ENCODE measurements at places on chromosomes 16 and 17. TPM values are rescaled to one million over a fixed set of nuclear protein-coding genes. Genes with fewer than 3 reads are reported as not detected.

- DNase-seq, result no peak
- H3K27me3 ChIP-seq, result no peaks in the 10 kb centered on the region
- H3K27ac ChIP-seq, result no peak overlapping the region
- no peaks in the 10 kb centered on the region for H3K4me1 ChIP-seq
Observed at GRCh38 chr17:28188841-28189263, 130.1 kb upstream of the TMEM97 start.

The OTOA gene
- 0.13 TPM for polyA plus RNA-seq

The ATAD5 gene
- 4.7 TPM for polyA plus RNA-seq

The KRTAP17-1 gene
- polyA plus RNA-seq, result 0.07 TPM

DNA sequence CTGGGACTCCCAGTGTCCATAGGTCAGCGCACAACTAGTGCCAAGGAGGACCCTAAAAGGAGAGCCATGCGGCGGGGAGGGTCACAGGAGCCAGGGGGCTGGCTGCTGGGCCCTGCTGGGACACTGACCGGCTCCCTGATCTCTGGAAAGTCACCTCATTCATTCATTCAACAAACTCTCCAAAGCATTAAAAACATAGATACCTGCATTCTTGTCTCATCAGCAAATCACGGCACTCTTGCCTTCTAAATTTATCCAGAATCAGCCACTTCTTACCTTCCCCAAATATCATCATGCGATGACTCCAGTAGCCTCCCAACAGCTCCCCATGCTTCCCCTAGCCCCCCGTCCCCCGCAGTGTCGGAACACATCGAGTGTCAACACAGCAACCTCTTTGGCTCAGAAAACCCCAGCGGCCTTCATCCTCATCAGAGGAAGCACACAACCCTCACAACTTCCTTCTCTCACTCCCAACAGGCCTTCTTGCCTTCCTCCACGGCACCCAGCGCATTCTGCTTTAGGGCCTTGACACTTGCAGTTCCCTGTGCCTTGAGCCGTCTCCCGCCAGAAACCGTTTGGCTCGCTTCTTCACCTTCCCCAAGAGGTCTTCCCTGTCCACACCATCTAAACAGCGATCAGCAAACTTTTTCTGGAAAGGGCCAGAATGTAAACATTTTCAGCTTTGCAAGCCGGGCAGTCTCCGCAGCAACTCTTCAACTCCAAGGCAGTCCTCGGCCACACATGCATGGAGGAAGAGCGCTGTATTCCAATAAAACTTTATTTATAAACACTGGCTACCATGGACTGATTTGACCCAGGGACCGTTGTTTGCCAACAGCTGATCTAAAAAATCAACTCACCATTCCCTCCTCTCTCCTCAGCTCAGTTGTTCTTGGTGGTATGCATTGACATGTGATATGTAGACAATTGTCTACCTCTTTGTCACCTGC is 119.5 kb upstream of the TNRC6C start:
- H3K4me3 ChIP-seq, result no peak overlapping the region
- no peaks in the 10 kb centered on the region for H3K36me3 ChIP-seq
- no peak for DNase-seq

The SERPINF2 gene
- 14.3 TPM for polyA plus RNA-seq

DNA sequence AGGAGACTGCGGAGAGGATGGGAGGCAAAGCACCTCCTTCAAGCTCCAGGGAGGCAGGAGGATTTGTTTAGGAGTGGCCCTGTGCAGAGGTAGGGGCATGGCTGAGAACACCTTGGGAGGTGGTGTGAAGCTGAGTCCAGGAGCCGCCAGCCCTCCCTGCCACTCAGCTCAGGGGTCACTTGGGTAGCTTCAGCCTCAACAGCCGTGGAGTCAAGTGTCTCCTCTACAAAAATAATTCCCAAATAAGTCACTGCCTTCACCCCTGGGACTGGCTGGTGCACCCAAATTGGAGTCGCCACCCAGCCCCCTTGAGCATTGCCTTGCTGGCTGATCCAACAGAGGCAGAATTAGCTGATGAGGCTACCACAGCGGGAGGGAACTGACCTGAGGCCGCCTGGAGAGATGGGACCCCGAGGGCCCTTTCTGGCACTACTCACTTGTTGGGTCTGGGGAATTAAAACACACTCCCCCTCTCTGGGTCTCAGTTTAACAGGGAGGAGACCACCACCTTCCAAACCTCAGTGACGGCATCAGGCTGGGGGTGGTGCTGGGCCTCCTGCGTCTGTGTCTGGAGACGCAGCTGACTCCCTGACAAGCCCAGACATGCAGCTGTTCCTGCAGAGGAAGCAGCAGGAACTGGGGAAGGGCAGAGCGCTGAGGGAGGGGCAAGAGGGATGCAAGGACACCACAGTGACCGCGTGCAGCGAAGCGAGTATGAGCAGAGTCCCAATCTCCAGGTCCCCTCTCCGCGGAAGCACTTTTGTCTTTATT is 87.9 kb upstream of the TOB1 start:
- DNase-seq, result peak; percentile 45
- H3K27ac ChIP-seq, result no peak overlapping the region
- peaks cover 4% of the 10 kb centered on the region for H3K36me3 ChIP-seq
- H3K4me1 ChIP-seq, result peaks cover 35% of the 10 kb centered on the region
- H3K4me3 ChIP-seq, result no peak overlapping the region

The KRT12 gene
- polyA plus RNA-seq, result 0.16 TPM

DNA sequence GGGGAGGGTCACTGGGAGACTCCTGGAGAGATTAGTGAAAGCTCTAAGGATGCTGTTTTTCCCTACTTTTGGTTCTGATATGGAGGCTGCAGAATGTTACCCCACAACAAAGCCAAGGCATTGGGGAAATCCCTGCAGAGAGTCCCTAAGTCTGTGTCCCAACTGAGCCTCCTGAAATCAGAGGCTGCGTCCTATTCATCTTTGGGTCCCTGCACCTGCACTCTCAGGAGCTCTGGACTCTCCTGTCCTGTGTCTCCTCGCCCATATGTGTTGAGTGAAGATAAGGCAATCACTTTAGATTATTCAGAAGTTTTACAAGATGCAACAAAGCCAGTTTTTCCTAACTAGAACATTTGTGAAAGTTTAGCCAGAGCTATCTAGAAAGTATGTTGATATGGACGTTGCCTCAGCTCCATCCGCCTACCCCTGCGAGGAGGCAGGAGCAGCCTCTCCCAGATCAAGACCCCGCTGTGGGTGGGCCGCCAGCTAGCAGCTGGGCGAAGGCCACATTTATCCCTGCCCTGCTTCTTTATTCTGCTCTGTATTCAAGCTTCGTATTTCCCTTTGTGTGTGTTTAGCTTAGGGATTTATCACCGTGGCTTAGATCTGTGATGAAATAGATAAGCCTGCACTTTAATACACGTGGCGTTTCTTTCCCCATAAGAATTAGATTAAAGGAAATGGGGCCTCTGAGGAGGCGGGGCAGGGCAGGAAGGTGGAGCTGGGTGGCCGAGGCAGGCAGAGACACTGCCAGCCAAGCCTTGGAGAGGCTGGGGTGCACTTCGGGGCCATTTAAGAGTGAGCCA is 37.4 kb downstream of the SHISA6 start:
- H3K4me1 ChIP-seq, result no peaks in the 10 kb centered on the region
- no peak for DNase-seq
- no peak overlapping the region for H3K27ac ChIP-seq
- no peaks in the 10 kb centered on the region for H3K36me3 ChIP-seq

DNA sequence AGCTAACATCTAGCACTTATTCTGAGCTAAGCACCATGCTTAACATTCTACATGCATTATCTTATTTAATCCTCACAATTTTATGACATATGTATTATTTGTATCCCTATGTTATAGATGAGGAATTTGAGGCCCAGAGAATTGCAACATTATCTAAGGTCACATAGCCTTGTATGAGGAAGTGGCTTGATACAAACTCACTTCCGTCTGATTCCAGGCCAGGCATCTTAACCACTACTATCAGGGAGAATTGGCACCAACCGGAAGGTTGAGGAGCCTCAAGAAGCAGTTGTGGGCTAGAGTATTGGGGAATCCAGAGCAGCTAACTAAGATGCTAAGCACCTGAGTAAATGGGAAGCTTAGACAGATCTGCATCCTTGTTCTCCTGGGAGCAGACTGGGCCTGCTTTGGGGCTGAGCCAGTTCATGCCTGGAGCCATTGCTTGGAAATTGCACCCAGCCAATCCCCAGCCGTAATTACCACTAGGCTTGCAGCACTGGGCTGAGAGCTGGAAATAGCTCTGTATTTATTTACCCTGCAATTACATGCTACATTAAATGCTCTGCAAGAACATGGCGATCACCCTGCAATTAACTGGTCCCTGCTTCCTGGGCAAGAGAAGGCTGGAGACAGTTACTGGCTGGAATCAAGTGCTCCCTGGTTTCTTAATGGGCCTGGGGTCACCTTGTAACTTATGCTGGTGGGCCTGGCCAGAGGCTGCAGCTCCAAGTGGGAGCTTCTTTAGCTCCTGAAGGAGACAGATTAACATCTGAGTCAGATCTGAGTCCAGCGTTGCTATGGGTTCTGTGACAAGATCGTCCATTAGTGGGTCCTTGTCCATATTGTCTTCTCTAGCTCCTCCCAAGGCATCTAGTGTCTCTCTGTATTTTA is 273.1 kb upstream of the CCL2 start:
- H3K4me1 ChIP-seq, result no peaks in the 10 kb centered on the region
- H3K27me3 ChIP-seq, result no peaks in the 10 kb centered on the region
- DNase-seq, result peak; percentile 12
- no peak overlapping the region for H3K4me3 ChIP-seq

DNA sequence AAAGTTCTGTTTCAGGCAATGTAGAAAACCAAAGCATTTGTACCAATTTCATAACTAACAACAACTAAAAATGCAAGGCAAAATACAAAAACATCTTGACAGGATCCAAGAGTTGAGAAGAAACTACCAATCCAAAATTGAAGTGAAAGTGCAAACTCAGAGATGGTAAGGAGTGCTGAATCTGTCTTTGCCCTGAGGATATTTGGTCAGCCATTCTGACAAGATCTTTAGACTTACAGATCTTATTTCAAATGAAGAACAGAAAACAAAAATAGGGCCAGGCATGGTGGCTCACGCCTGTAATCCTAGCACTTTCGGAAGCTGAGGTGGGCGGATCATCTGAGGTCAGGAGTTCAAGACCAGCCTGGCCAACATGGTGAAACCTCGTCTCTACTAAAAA is 412.8 kb downstream of the ZFHX3 start:
- no peaks in the 10 kb centered on the region for H3K27me3 ChIP-seq
- H3K36me3 ChIP-seq, result no peaks in the 10 kb centered on the region
- H3K4me3 ChIP-seq, result no peak overlapping the region
- DNase-seq, result no peak
- no peak overlapping the region for H3K27ac ChIP-seq
- H3K4me1 ChIP-seq, result no peaks in the 10 kb centered on the region

The SLFN13 gene
- polyA plus RNA-seq, result 7.4 TPM

GRCh38 chr17:78141437-78142118 is 4.6 kb upstream of the C17orf99 start:
- peaks cover 63% of the 10 kb centered on the region for H3K4me1 ChIP-seq
- H3K4me3 ChIP-seq, result no peak overlapping the region
- H3K27ac ChIP-seq, result peak overlapping the region; percentile 41
- no peaks in the 10 kb centered on the region for H3K36me3 ChIP-seq
- no peaks in the 10 kb centered on the region for H3K27me3 ChIP-seq

- no peak overlapping the region for H3K4me3 ChIP-seq
- no peaks in the 10 kb centered on the region for H3K36me3 ChIP-seq
- H3K27ac ChIP-seq, result no peak overlapping the region
- DNase-seq, result no peak
- no peaks in the 10 kb centered on the region for H3K27me3 ChIP-seq
Observed at GRCh38 chr17:33816842-33817617, 438.1 kb upstream of the CCL2 start.

The VAMP2 gene
- polyA plus RNA-seq, result 95.0 TPM

The MT1H gene
- polyA plus RNA-seq, result 391 TPM

The ZC3H18 gene
- polyA plus RNA-seq, result 34.3 TPM

GRCh38 chr16:52407778-52408177 is 139.2 kb downstream of the TOX3 start:
- peak overlapping the region; percentile 70 for H3K27ac ChIP-seq
- H3K36me3 ChIP-seq, result no peaks in the 10 kb centered on the region
- no peak overlapping the region for H3K4me3 ChIP-seq
- no peaks in the 10 kb centered on the region for H3K27me3 ChIP-seq

DNA sequence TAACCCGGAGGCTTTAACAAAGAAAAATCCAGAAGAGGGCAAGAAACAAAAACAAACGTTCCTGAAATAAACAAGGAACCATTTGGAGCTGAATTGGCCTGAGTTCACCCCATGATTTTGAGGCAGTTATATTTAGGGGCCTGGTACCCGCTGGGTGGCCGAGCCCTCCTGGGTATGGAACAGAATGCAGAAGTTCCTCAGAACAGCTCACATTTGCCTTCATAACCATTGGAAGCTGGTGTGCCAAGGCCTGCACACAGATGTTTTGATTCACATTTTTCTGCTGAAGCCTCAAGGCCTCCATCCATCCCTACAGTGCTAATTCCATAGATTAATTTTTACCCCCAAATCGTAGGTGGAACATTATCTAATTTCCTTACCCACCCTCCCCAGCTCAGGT is 3.3 kb upstream of the ZFHX3 start:
- no peak for DNase-seq
- H3K4me3 ChIP-seq, result no peak overlapping the region
- no peaks in the 10 kb centered on the region for H3K36me3 ChIP-seq
- peak overlapping the region; percentile 83 for H3K27ac ChIP-seq
- H3K4me1 ChIP-seq, result peaks cover 68% of the 10 kb centered on the region

Data from large intestine (tissue), 12 donors.